ENCODE measurements at places on chromosomes 11 and 22. TPM values are rescaled to one million over a fixed set of nuclear protein-coding genes. Genes with fewer than 3 reads are reported as not detected.
A peak's percentile ranks its signal among the peaks of the same experiment; 100 is the strongest.

The ZW10 gene
- 27.3 TPM for total RNA-seq

- DNase-seq: peak; percentile 82
Observed at GRCh38 chr11:12448131-12448939, 71.0 kb downstream of the PARVA start.

The INPP5J gene
- total RNA-seq: 0.06 TPM

The SLC22A25 gene
- total RNA-seq: not detected

DNA sequence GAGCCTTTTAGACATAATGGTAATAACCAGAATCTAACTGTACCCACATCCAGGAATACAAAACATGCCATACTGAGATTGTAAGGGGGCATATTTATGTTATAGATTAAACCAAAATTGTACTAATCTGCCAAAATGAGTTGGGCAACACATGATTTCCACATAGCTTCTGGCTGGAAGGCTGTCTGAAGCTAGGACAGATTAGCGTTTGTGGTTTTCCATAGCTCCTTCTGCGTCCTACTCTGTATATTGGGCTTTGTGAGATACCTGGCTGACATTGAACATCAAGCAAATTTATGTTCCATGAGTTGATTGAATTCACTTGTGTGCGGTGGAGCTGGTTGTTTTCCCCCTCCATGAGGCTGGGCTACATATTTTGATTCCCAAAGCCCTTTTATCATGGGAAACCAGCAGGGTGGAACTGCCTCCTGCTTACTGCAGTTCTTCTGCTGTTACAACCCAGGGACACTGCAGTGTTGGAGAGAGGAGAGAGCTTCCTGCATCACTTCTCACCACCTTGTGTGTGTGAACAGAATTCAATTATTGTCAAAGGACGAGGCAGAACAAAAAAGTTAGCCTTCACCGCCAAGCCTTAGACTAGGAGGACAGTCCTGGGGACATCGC lies 114.9 kb downstream of the C11orf91 start:
- no peak for DNase-seq

The PHLDA2 gene
- 12.5 TPM for total RNA-seq

GRCh38 chr11:121762820-121763219 lies 310.1 kb upstream of the SORL1-AS1 start:
- DNase-seq: peak; percentile 37

DNA sequence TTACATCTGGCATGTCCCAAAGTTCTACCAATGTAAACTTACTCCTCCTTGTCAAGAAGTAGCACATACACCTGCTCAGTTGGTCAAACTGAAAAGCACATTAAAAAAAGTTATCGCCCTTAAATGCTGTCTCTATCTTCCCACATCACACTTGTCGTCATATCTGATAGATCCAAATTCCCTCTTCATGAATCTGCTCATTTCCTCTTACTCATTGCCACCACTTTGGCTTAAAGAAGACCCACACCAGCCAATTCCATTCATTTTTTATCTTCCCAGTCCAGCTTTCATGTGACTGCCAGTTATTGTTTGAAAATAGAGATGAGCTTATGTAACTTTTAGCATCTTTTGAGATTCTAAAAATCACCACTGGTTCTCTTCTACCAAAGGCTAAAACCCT lies 305.9 kb upstream of the MTNR1B start:
- no peak for DNase-seq

- DNase-seq: no peak
Observed at GRCh38 chr11:72704028-72704782, 30.0 kb upstream of the PDE2A start.

DNA sequence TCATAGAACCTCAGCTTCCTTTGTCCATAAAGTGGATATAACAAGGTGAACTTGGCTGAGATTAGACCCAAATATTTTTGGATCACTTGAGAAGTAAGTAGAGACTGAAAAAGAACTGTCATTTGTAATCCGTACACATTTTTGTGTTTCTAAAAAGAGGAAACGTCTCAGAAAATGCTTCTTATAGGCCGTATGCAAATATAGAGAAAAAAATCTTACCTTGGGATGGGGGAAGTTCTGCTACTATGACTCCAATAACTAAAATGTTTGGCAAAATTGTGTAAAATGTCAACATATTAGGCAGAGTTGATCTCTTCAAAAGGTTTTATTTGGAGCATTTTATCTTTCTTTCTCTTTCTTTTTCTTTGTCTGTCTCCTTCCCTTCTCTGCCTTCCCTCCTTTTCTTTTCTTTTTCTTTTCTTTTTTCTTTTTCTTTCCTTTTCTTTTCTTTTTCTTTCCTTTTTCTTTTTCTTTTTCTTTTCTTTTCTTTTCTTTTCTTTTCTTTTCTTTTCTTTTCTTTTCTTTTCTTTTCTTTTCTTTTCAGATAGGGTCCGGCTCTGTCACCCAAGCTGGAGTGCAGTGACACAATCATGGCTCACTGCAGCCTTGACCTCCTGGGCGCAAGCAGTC lies 48.2 kb downstream of the ADM start:
- no peak for DNase-seq

The GUCY1A2 gene
- not detected for total RNA-seq

DNA sequence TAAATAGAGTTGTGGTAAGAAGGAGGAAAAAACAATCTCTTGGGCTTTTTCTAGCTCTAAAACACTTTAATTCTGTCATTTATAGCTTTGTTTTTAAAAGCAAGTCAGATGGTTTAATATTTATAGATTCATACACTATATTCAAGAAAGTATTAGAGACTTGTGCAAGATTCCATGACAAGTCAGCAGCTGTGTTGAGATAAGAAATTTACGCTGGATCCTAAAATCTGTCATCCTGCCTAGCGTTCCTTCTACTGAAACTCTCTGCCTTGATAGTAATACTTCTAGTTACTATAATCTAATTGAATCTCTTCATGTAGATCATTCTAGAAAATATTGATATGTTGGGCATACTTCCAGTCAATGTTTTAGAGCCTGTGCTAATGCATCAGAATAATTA lies 721.8 kb downstream of the CNTN5 start:
- no peak for DNase-seq

DNA sequence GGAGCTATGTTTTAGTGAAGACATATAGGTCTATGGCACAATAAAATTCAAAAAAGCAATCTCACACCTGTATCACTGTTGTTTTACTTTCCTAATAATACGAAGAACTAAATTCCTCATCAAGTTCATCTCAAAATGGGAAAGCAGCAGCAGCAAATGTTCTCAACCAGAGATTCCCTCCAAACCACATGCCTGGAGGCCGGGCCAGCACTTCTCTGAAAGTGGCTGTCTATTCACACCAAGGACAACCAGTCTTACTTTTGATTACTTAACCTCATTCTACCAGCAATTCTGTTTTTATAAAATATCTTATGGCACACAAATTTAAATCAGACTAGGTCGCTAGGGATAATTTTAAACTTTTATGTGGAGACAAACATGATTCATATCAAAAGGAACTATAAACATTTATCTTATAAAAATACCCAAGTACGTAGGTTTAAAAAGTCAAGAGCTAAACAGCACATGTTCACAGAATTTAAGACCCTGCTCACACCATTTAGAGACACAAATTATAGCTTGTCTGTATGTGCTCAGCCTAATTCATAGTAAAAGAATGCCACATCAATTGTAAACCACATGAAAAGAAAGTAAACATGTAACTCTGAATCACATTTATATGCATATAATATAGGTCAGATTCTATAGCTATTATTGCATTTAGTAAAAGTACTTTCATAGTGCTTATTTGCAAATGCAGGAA lies 46.1 kb downstream of the RRAS2 start:
- DNase-seq: peak; percentile 31

DNA sequence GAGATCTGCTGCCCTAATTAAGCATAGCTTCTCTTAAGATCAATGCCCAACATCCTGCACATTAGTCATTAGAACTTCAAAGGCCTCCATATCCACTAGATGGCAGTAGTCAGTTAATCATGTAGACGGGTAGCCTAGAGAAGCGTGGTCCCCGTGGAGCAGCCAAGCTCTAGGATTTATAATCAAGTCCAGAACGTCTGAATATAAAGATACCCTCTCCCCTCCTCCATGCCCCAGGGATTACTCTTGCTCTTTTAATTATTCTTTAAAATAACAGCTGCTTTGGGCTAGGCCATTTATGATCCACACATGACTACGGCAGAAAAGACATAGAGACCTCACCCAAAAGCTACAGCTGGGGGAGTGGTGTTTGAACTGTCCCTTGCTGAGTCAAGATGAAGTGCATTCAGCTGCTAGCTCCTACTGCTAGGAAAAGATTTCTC lies 327.6 kb upstream of the PLET1 start:
- DNase-seq: peak; percentile 92

The NPAS4 gene
- not detected for total RNA-seq

- DNase-seq: no peak
Observed at GRCh38 chr11:12271826-12272366, 105.5 kb upstream of the PARVA start.

DNA sequence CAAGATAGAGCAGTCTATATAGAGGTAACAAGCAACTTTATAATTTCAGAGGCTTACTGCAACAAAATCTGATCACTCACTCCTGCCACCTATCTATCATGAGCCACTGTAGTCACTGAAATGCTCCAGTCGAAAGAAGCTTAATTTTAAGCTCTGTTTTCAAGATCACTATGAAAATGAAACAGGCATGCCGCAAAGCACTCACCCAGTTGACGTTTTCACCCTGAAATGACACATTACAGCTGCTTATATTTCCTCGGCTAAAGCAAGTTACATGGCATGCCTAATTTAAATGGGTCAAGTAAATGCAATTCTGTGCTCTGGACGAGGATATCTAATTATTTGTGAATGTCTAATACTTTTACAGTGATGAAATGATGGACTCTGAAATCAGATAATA lies 616.3 kb downstream of the FAM181B start:
- DNase-seq: no peak

The RCOR2 gene
- 0.23 TPM for total RNA-seq

The PYGM gene
- not detected for total RNA-seq

GRCh38 chr22:45876136-45877035 lies 100.6 kb downstream of the WNT7B start:
- no peak for DNase-seq

- no peak for DNase-seq
Observed at GRCh38 chr11:63880403-63880790, 36.6 kb downstream of the RCOR2 start.

DNA sequence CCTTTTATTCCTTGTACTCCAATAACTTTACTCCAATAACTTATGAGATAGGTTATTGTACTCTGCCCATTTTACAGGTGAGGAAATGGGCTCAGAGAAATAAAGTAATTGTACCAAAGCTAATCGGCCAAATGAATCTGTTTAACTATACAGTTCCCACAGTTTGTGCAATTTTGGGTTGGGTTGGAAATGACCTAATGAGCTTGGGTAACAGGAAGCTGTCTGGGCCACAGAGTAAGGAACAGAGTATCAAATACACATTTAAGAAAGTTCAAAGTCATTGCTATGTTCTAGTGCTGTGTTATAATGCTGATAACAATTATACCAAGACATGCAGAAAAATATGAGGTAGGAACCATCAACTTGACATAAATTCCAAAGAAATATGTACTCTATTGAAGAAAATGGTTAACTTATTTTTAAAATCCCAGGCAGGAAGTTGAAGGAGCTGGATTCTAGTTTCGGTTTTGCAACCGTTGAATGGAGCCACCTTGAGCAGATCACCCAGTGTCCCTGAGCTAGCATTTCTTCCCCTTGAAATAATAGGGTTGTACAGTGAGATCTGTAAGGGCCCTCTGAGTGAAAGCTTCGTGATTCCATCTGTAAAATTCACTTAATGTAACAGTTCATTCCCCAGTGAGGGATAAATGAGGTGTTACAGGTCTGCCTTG lies 360.9 kb upstream of the NARS2 start:
- DNase-seq: no peak

The MPEG1 gene
- total RNA-seq: not detected

Data from LHCN-M2 (cell line).